Stimulated activated CD4-positive, alpha-beta T cell treated with anti-CD3 and anti-CD28 coated beads, Interleukin-12 subunit alpha, Interleukin-12 subunit beta, amount 100 ng/mL, for 4 hours (primary cell): ENCODE measurements at places on chromosomes 5 and 9.
A peak's percentile ranks its signal among the peaks of the same experiment; 100 is the strongest.

DNA sequence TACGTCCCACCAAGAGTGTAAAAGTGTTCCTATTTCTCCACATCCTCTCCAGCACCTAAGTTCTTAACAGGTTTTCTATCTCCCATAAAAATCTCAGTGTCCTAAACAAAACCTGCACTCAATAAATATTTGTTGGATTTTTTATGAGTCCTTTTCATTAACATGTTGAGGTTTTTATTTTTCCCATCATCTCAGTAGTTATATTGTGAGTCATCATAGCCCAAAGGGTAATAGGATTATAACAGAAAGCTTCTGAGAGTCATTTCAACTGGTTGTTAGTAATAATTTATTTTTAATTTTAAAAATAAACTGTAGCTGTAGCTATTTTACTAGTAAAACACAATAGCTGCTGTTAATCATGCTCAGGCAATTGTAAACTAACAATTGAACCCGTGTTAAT is 331.6 kb upstream of the SLC30A5 start:
- no peak for DNase-seq

DNA sequence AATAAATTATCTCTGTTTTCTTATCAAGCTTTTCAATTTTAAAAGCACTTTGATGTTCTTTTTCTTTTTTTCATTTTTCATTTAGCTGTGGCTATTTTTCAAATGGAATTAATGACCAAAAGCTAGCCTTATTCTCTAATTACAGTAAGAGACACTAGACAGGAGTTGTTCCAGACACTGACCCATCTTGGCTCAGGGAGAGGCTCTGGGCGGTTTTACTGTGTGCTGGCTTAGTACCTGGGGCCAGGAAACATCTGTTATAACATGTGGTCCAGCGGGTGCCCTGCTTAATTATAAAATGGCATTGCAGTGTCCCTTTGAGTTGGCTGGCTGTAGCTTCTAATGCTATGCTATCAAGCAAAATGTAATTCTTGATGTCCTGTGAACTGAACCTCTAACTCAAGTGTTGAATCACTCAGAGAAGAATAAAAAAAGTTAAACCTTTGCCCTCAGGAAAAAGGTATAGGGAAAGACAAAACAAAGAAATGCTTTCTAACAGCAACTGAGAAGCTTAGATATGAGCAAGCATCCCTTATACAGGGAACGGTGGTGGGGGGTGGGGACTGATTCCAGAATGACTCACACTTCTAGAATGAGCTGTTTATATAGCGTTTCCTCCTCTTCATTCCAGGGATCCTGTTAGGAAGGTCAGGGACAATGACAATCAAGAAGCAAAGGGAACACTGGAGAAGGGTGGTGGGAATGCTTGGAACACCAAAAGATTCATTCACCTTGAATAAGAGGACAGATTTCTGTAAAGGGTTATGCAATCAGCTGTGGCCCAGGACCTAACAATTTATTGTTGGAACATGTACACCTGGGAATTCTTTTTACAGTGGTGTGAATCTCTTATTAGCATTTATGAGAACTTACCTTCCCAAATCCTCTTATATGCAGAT is 58.7 kb upstream of the NFIB start:
- DNase-seq: no peak

GRCh38 chr5:28822071-28822470 is 1783.7 kb upstream of the CDH9 start:
- no peak for DNase-seq

GRCh38 chr5:59661954-59662615 is 231.4 kb downstream of the PDE4D start:
- DNase-seq: no peak

DNA sequence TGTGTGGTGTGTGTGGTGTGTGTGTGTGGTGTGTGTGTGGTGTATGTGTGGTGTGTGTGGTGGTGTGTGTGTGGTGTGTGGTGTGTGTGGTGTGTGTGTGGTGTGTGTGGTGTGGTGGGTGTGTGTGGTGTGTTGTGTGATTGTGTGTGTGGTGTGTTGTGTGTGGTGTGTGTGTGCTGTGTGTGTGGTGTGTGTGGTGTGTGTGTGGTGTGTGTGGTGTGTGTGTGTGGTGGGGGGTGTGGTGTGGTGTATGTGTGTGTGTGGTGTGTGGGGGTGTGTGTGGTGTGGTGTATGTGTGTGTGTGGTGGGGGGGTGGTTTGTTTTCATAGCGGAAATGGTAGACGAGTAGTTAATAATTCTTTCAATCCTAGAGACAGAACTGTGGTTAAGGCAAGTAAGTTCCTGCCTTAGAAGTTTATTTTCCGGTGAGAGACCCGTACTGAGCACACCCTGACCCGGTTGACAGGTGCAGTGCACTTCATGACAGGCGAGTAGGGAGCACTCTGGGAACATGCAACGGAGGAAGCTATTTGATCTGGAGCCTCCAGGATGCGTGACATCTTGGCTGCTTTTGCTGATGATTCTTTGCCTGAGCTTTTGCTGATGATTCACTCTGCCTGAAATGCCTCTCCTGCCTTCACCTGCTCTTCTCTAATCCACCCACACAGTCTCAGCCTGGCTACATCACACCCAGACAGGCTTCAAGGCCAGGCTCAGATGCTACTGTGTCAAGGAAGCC is 21.7 kb upstream of the FAT2 start:
- peak; percentile 32 for DNase-seq

DNA sequence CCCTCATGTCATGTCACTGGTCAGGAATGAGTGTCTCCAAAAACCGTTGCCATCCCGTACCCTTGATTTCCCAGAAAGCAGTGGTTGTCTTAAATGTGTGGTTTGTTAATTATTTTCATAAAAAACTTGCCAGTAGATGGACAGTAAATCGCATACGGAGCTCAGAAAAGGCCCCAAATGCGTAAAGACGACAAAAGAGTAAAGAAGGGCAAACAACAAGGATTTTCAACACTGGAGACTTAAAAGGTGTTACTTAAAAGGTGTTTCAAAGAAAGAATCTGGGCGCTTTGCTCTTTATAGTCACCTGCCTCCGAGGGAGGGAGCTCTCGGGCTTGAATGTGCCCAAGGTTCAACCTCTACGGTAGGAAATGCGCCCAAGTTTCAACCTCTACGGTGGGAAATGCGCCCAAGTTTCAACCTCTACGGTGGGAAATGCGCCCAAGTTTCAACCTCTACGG is 734 bp downstream of the KIF27 start:
- DNase-seq: no peak

DNA sequence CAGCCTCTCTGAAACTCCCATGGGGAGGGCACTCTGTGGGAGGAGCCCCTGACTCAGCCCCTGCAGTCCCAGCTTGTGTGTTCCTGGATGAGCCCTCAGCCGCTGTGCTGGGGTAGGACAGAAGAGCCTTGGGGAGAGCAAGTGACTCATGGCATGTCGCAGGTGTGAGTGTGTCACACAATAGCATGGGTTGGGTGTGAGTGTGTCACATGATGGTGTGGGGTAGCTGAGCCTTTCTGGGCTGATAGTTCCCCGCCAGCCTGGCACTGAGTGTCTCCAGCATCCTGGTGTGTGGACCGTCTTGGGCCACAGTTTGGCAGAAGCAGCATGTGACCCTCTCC is 83.4 kb downstream of the PHF2 start:
- no peak for DNase-seq

- no peak for DNase-seq
These were observed 151.7 kb downstream of the PIK3R1 start for GRCh38 chr5:68367287-68367686.

- DNase-seq: no peak
These were observed 21.1 kb downstream of the TNPO1 start for GRCh38 chr5:72837524-72838096.

- no peak for DNase-seq
These were observed 14.7 kb upstream of the ADRB2 start for GRCh38 chr5:148811756-148812155.

DNA sequence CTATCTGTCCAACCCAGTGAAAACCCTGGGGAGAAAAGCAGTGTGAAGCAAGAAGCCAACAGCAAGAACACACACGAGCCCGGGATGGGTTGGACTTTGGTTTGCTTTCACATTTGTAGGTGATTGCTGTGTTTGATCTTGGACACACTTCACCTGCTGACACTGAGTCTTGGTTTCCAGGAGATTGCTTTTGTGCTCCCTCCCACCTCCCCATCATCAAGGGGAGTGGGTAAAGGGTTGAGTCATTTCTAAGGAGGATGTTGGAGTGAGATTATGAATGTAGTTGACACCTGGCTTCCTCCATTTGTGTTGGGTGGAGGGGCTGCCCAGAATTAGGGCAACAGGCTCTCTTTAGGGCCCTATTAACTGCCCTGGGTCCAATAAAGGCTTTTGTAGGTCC is 37.5 kb downstream of the ANKDD1B start:
- DNase-seq: no peak

DNA sequence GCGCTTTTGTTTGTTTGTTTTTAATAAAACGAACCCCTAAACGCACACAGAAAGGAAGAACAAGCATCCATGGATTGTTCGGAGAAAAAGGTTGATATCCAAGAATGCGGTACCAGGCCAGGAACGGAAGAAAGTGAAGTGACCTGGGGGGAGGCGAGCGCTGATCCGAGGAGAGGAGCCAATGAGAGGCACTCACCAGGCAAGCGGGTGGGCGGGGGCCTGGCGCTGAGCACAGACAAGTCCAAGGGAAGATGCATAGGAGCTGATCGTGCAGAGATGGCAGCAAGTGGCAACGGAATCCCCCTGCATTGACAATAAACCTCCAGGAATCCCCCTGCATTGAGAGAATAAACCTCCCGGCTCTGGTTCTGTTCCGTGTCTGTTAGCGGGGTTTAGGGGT is 8.4 kb downstream of the OBP2B start:
- no peak for DNase-seq

DNA sequence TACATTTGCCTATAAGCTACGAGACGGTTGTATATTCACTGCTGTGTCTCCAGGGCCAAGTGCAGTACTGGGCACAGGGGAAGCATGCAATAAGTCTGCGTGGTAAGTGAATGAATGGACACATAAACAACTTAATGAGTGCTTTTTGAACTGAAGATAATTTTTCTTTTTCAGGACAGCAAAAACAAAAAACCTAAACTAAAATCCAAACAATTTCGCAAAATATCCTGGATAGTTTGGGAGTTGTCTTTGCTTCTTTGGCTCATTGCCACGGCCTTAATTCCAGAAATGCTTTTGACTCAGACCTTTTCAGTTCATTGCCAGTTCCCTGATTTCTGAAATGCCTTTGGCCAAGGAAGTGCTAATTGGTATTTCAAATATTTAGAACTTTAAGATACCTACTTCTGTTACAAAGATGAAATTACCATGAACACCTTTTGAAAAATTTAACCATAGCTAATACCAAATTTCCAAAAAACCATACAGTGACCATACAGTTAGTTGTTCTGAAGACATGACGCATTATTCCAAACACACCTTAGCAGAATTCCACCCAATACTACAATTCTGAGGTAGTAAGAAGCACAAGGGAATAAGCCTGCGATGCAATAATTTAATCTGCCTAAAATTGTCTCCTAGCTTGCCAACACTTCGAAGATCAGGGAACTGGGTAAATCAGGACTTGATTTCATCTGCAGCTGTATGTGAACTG is 42.8 kb downstream of the TEK start:
- no peak for DNase-seq

DNA sequence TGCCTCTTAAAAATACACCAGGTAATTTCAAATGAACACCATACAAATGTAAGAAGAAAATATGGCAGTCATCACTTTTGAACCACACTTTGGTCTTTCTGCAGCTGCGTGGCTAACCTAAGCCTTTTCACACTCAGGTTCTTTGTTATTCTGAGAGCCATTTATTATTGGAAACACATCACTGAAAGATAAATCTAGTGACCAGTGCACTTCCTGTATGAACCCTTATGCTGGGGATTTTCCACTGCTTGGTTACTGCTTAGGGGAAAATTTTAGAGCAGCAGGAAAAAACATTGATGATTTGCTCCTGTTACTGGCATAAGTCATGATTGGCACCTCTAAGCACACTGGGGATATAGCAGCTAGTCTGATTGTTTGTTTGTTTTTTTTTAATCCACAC is 58.6 kb upstream of the RANBP3L start:
- DNase-seq: no peak

- no peak for DNase-seq
These were observed 113.9 kb downstream of the DCP2 start for GRCh38 chr5:113090336-113091106.

DNA sequence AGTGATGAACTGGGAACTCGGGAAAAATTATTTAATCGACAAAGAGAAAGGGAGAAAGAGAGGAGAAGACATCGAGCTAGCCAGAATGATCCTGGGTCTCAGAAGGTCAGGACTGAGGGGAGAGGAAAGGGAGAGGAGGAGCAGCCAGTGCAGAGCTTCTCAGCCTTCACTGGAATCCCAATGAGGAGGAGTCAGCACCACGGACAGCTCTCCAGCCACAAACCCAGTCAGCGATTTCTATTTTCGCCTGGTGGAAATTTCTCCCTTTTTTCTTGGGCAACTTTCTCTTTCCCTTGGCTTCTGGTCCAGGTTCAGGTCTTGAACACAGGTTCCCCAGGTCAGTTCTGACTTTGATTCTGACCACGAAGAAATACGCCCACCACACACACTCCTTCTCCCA is 1.6 kb upstream of the BRINP1 start:
- DNase-seq: peak; percentile 1

DNA sequence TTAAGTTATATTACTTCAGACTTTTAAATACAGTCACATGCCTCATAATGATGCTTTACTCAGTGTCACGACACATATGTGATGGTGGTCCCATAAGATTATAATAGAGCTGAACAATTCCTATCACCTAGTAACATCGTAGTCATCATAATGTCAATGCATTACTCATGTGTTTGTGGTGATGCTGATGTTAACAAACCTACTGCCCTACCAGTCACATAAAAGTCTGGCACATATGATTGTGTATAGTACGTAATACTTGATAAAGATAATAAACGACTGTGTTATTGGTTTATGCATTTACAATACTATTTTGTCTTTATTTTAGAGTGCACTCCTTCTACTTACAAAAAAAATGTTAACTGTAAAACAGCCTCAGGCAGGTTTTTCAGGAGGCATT is 103.7 kb downstream of the PAM start:
- DNase-seq: no peak

DNA sequence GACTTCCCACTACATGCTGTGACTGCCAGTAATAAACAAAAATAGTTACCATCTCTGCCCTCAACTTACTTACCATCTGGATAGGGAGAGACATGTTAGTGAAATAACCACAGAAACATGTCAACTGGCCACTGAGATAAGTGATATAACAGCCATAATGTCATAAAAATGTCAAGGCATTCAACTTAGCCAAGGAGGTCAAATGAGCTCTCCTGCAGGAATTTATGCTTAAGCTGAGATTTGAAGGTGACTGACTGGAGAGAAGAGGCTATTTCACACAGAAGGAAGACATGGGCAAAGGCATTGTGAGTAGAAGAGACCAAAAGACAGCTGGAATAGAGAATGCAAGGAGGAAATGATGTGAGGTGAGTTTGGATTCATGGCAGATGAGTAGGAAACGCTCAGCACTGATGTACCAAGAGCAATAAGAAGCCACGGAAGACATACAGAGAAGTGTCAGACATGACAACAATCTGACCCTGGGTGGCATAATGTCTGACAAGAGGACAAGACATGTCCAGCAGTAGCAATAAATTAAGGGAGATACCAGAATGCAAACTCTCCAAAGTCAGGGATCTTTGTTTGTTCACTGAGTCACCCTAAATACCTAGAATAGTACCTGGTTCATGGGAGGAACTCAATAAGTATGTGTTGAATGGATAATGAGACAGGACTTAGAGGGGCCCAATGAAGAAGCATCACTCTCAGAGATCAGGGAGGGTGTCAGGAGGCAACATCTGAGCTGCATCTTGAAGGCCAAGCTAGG is 318.8 kb downstream of the ACTL7B start:
- no peak for DNase-seq
